NCI-H1105 treated with DMSO at 0.1 percent for 48 hours (cell line): ENCODE measurements at places on chromosomes 7 and 10.

DNA sequence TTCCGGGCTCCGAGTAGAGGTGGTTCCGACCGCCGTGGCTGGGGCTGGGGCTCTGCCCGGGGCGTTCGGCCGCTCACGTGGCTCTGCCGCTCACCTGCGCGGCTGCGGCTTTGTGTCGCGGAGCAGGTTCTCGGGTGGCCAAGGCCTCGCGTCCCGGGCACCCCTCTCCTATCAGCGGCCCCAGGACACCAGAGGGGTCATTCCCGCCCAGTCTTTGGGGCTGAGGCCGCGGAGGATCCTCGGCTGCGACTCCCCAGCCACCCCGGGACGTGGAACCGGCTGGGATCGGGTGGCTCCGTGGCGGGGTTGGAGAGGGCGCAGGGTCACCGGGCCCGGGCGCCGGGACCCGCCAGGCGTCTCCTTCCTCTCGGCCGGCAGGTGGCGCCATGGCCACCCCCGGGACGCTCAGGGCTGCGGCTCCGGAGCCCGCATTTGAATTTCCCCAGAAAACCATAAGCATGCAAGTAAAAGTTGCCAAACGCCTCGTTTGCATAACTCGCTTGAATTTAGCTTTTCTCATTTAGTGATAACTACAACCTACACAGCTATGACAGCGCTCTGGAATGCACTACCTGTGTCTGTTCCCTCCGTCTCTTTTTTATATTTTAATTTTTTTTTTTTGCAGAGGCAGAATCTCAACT, 1.2 kb downstream of the COL26A1 start:
- DNase-seq: peak; percentile 54

DNA sequence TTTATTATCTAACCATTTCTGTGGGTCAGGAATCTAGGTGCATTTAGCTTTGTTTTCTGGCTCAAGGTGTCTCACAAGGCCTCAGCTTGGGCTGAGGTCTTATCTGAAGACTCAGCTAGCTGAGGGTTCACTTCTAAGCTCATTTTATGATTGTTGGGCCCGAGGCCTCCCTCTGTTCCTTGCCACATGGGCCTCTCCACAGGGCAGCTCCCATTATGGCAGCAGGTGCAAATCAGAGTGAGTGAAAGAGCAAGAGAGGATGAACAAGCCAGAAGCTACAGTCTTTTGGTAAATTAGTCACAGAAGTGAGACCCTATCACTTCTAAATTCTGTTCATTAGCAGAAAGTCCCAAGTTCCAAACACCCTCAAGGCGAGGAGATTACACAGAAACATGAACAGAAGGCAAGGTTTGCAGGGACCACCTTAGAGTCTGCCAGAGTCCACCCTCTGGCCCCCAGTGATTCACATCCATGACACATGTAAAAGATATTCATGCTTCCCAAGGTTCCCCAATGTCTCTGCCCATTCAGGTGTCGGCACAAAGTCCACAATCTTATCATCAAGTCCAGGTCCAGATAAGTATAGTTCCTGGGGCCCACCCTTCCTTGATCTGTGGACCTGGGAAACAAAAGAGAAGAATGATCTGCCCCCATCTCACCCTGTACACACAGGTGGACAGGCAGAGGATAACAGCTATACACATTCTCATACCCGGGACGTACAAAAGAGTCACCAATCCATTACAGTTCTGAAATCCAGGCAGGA, 23.7 kb downstream of the FIGNL1 start:
- DNase-seq: no peak

DNA sequence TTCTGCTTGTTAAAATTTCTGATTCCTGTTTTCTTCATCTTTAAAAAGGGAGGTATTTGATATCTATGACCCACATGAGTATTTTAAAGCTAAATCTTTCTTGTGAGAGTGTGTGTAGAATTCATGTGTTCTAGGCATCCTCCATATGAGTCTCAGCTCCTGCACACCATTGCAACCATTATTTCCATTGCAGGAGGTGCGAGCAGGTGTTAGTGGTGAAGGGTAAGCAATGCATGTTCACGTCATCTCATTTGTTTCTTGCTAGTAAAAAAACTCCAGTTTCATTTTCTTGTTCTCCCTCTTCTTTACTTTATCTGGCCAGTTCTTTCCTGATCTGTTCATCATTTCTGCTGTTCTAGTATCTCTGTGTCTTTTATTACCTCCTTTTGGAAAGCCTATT, 100.5 kb downstream of the ADRA2A start:
- no peak for DNase-seq

- peak; percentile 72 for DNase-seq
Measured at GRCh38 chr7:94908323-94909178, 1.2 kb downstream of the PPP1R9A start.

DNA sequence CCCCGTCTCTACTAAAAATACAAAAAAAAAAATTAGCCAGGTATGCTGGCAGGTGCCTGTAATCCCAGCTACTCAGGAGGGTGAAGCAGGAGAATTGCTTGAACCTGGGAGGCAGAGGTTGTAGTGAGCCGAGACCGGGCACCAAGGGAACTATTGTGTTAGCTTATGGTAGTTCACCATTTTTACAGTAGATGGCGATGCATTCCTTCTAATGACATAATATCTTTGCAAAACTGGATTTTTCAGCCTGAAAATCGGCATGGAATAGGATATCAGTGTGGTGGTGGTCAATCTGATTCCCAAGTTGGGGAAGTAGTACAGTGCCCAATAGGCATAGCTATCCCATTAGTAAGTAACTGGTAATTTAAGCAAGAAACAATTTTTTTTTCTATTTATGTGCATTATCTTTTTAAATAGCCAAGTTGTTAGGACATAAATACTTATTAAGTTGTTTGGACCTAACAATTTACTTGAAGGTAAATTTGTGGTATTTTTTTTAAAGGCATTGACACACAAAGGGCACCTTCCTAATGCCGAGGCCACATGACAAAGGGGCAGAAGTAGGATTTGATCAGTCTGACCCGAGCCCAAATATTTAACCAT, 17.6 kb upstream of the IMPDH1 start:
- peak; percentile 63 for DNase-seq

- no peak for DNase-seq
Measured at GRCh38 chr7:449324-450019, 70.2 kb downstream of the PDGFA start.

DNA sequence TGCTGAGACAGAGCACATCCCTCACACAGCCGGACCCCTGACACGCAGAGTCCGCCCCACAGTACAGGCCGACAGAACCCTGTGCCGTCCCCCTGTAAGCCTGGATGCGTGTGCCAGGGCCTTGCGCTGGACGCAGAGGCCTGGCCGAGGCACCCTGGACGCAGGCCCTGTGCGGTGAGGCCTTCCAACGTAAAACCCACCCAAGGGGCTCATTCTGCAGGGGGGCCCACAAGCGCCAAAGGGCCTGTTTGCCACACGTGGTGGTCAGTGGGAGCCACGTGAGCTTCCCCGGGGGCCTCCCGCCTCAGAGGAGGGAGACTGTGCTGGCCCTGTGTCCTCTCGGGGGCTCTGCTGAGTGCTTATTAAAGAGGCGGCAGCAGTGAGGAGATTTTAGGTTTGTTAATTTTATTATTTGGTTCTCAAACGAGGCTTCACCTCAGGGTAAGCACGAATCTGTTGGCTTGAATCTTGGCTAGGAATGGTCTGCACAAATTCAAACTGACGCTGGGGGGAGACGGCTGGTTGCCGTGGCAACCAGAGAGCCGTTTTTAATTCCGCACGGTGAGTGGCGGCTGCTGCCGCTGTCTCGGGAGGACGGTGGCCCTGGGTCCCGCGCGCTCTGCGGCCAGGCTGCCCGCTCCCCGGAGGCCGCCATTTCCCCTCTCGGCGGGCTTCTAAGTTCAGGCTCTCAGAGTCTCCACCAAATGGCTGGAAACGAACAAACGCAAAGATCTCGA, 4.9 kb upstream of the ADGRA1 start:
- DNase-seq: no peak

DNA sequence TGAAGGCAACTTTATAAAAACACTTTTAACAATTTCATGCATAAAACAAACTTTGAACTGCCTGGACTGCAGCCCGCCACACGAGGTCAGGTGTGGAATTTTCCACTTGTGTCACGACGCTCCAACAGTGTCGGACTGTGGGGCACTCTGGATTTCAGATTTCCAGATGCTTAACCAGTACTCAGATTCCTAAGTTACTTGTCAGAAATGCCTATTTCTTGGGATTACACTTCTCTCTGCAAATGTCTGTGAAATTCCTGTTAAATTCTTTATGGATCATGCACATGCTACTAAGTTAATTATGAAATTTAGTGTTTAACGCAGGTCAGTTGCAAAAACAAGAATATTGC, 473 bp upstream of the GPER1 start:
- DNase-seq: no peak

GRCh38 chr7:149081914-149082313, 8.6 kb downstream of the ZNF786 start:
- no peak for DNase-seq

GRCh38 chr10:30396698-30397097, 37.3 kb upstream of the MAP3K8 start:
- DNase-seq: no peak

- DNase-seq: peak; percentile 57
Measured at GRCh38 chr7:156927571-156928405, 21.7 kb upstream of the NOM1 start.

- DNase-seq: no peak
Measured at GRCh38 chr10:86098187-86098881, 268.3 kb downstream of the GRID1 start.

DNA sequence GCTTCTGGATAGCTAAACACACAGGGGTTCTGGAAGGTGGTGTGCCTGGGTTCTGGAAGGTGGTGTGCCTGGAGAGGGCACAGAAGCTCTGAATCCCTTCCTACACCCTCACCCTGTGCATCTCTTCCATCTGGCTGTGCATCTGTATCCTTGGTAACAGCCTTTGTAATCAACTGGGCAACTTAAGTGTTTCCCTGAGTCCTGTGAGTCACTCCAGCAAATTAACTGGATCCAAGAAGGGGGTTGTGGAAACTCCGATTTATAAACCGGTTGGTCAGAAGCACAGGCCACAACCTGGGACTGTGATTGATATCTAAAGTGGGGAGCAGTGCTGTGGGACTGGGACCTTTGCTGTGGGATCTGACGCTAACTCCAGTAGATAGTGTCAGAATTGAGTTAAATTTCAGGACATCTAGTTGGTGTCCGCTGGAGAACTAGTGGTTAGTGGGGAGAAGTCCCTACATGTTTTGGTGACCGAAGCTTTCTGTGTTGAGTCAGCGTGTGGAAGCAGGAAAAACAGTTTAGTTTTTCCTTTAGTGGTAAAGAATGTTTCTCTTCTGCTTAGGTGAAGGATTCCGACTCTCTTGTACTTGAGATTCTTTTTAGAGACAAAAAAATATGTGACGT, 228.1 kb downstream of the BMPER start:
- DNase-seq: no peak

- DNase-seq: no peak
Measured at GRCh38 chr10:56745490-56745889, 384.4 kb upstream of the ZWINT start.

DNA sequence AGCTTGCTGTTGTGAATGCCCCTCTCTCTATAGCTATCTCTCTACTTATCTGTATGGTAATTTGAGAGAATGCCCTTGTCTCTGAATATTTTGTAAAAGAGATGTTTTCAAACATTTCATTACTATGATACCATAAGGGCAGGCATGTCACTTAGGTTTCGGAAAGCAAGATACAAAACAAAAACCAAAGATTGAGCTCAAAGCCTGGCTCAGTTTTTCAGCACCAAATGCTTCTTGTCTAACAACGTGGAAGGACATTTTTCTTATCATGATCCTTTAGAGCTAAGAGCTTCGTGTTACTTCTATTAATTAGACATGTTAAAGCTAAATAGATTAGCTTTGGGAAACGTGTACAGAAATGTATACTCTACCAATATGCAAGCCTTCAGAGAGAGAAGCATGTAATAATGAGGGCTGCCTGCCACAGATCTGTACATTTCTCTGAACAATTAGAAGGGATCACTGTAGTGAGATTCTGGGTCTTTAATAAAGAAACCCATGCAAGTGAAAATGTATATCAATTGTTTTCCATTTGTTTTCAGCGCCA, 148.9 kb downstream of the ARID5B start:
- no peak for DNase-seq

DNA sequence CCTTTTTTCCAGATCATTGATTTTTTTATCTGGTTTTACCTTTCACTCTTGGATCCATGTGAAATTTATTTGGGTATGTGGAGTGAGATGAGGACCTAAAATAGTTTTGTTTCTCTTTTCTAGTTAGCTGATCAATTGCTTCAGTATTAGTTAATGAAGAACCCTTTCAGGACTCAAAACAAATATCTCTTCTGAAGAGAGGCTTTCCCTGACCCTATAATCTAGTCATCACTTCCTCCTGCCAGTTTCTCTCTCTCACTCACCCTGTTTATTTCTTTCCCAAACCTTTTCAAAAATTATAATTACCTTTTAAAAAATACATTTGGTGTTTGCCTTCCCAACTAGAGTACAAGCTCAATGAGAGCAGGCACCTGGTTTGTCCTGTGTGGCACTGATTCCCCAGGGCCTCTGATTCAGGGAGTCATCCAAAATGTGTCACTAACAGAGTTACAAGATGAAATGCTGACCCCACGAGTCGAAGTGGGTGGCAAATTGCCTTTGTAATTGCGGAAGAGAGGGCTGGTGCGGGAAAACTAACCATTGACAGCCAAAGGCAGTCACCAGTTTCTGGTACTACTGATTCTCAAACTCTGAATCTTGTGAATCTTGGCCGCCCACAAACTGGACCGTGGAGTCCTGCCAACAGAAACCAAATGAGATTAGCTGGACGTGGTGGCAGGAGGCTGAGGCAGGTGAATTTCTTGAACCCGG, 2.4 kb downstream of the TMEM140 start:
- no peak for DNase-seq

- DNase-seq: no peak
Measured at GRCh38 chr10:122182308-122182707, 88.8 kb upstream of the BTBD16 start.

- DNase-seq: no peak
Measured at GRCh38 chr10:546971-547590, 142.4 kb downstream of the DIP2C start.

DNA sequence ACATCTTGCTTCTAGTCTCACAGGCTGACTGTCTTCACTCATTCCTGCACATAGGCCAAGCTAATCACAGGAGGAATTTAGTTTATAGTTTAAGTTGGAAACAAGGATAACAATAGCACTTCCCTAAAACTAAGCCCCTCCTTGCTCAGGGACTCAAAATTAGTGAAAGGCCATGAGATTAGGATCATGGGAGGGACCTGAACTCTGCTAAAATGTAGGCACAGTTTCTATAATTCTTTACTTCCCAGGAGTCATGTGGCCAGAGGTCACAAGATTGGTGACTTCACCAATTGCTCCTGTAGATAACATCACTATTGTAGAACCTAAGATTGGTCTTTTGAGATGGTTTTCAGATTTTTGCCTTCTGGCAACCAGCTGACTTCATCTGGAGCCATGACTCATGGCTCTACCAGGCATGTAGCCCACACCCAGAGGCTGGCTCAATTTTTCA, 14.8 kb upstream of the UPP1 start:
- DNase-seq: no peak

DNA sequence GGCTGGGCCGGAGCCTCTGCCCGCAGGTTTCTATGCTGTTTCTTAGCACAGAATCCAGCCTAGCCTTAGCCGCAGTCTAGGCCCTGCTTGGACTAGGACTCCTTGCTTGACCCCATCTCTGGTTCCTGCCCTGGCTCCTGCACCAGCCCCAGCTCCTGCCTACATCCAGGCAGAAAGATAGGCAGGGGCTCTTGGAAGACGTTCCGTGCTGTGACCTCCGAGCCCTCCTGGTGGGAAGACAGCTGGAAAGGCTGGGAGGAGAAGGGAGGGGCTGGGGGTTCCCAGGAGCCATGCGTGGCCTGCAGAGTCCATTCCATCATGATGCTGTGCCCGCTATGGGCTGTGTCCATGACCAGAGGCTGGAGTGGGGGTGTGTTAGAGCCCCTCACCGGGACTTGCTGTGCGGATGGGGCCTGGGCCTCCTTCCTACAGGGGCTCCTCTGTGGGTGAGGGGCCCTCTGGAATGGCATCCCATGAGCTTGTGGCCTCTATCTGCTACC, 26.2 kb downstream of the RAMP3 start:
- DNase-seq: no peak
